ENCODE measurements at places on chromosomes 4 and X.

GRCh38 chr4:145609481-145610427 lies 9.4 kb upstream of the MMAA start:
- DNase-seq: peak; percentile 63

DNA sequence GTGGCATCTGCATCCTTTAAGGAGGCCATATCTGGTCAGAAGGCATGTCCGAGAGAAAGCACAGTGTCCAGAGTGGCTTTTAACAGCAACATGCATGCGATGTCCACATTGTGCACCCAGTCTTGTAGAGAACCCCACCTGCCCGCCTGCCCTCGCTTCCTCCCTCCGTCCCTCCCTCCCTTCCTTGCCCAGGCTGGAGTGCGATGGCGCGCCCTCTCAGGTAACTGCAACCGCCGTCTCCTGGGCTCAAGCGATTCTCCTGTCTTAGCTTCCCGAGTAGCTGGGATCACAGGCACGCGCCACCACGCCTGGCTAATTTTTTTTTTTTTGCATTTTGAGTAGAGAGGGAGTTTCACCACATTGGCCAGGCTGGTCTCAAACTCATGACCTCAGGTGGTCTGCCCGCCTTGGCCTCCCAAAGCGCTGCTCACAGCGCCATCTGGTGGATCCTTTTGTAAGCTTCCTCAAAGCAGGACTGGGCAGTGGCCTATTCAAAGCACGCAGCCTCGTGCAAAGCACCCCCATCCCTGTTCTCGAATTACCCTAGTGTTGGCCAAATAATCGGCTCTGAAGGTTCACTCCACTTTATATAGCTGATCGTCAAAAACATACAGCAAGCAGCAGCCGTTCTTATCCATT lies 15.0 kb downstream of the BRCC3 start:
- no peak for DNase-seq

DNA sequence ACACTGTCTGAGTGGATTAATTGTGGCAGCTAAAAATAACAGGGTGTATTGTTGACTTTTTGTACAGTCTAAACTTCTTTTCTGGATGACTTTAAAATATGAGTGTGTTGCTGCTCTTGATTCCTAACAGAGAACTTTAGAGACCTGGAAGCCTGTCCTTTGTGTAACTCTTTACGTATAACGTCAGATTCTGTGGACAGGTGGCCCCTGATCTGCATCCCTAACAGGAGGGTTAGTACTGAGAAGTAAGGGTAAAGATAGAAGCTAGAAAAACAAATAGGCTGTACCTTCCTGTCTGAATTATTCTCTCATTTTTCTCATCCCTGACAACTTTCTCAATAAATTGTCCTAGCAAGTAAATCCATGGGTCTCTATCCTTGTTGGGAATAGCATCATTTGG lies 105.7 kb upstream of the LIMCH1 start:
- DNase-seq: no peak

DNA sequence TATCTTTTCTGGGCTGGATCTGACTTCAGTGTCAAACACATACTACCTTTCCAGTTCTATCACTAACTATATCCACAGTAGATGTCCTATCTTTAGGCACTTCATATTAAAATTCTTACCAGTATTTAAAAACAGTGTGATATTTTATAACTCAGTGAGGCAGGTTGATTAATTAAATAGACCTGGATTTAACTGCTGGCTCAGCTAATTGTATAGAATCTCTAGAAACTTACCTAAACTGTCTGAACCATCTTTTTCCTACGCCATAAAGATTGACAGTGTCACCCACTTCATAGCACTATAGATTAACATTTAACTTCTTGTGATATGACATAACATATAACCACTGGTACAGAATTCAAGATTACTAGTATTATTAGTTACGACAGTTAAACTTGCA lies 935.3 kb downstream of the FAT4 start:
- DNase-seq: no peak

GRCh38 chr4:152014280-152014679 lies 253.5 kb upstream of the GATB start:
- no peak for DNase-seq

- no peak for DNase-seq
Measured at GRCh38 chr4:188109157-188109755, at the start of gene TRIML2. Gene TRIML2, minus strand, starts transcription at chr4:188109603. Its CDS starts 4,235 bp downstream, at chr4:188105368.

- DNase-seq: no peak
Measured at GRCh38 chrX:107207089-107207488, 678 bp downstream of the DNAAF6 start.

- no peak for DNase-seq
Measured at GRCh38 chrX:135974279-135974856, 580 bp upstream of the MMGT1 start.

DNA sequence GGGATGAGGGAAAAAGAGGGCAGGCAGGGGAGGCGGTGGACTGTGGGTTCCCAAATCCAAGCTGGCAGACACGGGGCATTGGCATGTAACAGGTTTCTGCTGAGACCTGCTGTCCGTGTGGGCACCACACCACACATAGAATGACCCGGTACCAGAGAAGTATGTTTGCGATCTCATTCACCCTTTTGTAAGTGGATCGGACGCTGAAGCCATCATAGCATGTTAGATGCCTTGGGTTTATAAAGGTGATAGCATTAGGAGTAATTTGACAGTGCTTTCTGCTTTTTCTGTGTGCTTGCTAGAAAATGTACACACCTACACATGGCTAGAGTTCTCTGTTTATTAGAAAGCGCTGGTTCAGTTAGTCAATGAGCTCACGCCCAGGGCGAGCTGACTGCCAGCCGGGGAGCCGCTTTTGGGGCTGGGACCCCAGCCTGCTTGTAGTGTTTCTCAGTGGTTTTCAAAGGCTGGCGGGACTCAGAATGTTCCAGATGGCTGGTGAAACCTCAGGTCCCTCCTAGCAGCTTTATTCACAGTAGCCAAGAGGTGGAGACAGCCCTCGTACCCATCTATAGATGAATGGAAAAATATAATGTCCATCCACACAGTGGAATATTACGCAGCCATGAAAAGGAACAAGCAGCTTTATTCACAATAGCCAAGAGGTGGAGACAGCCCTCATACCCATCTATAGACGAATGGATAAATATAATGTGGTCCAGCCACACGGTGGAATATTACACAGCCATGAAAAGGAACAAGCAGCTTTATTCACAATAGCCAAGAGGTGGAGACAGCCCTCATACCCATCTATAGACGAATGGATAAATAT lies 579 bp downstream of the IL3RA start:
- DNase-seq: no peak

GRCh38 chr4:30696191-30696590 lies 24.0 kb upstream of the PCDH7 start:
- no peak for DNase-seq

- no peak for DNase-seq
Measured at GRCh38 chrX:139890991-139891700, 41.7 kb downstream of the ATP11C start.

- DNase-seq: no peak
Measured at GRCh38 chrX:13015536-13016236, 28.7 kb downstream of the FAM9C start.

DNA sequence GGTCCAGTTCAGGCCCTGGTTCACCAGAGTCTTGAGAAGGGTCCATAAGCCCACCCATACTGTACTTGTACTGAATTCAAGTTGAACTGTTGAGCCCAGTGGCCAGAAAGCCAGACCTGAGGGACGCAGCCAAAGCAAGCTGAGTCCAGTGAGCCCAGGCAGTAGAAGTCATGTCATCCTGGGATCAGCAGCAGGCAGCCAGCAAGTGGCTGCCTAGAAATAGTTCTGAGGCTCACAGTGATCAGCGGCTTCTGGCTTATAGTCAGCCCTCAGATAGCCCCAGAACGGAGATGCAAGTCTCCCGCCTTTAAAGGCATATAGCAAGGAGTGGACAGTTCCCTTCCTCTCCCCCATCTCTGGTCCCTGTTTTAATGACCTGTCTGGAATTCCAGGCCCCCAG lies 347.1 kb downstream of the FBXW7 start:
- DNase-seq: no peak

- DNase-seq: no peak
Measured at GRCh38 chrX:25083661-25084060, 67.9 kb upstream of the ARX start.

GRCh38 chrX:111013778-111014455 lies 82.1 kb upstream of the PAK3 start:
- DNase-seq: no peak

GRCh38 chrX:69298466-69299140 lies 133.3 kb upstream of the PJA1 start:
- no peak for DNase-seq

- no peak for DNase-seq
Measured at GRCh38 chr4:46550471-46550870, 160.5 kb upstream of the GABRA2 start.

DNA sequence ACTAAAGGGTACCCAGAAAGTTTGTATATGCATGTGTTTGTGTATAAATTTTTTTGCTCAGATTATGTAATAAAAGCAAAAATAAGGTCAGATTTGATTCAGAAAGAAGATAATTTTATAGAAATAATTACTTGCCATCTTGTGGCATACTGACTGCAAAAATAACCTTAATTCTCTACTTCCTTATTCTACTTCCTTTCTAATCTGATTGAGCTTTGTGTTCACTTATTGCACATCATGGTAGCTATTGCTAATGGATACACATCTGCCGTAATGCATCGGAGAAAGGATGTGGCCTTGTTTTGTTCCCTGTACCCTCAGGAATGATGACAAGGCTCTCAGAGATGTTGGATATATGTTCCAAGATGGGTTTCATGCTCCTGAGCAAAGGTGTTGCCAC lies 10.5 kb upstream of the GNPDA2 start:
- no peak for DNase-seq

DNA sequence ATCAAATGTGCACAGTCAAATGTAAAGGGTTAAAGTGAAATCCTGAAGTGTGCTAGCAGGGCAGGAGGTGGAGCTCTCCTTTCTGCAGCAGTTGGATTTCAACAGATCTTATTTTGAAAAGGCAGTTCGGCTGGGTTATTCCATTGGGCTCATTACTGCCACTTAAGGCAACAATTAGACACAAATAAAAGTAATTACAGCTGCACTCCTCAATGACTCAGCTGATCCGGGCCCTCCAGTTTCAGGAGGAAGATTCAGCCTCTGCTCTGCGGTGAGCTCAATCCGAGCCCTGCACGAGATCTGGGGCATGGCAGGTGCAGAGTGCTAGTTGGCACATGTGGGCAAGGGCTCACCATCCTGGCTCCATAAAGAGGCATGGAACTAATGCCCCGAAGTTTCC lies 85.4 kb downstream of the PHKA2 start:
- no peak for DNase-seq

- DNase-seq: no peak
Measured at GRCh38 chr4:122131562-122132157, 20.5 kb upstream of the BLTP1 start.

DNA sequence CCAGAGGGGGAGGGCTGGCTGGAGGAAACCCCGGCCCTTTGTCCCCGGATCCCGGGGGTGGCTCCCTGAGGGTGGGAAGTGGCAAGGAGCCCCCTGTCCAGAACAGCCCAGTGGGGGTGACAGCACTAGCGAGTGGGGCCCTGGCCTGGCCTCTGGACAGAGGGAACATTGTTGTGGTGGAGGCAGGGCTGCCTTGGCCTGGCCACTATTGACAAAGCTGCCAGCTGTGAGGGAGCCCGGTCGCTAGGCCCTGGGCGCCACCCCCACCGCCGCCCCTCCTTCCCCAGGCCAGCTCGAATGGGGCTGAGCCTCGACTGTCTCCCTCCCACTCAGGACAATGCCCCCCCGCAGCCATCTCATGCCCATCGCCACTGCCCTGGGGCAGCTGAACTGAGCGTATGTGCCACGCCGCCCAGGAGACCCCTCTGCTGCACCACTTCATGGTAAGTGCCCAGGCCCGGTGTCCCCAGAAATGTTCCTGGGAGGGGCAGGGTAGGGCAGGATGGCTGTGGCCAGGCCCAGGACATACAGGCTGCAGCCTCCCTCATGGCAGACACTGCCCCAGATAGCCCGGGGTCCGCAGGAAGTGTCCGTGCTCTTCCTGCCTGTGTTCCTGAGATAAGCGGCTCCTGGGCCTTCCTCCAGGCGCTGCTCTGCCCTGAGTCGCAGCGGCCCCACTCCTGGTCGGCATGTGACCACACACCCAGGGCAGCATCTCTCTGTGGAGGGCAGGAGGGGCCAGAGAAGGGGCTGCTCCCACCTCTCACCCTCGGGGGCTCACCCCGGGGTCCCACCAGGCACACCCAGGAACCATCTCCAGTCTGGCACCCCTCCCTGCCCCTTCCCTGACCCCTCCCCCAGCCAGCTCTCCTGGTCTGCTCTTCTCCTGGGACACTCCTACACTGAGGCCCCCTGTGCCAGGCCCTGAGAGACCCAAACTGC lies 1.4 kb downstream of the PLXNB3 start:
- DNase-seq: no peak

DNA sequence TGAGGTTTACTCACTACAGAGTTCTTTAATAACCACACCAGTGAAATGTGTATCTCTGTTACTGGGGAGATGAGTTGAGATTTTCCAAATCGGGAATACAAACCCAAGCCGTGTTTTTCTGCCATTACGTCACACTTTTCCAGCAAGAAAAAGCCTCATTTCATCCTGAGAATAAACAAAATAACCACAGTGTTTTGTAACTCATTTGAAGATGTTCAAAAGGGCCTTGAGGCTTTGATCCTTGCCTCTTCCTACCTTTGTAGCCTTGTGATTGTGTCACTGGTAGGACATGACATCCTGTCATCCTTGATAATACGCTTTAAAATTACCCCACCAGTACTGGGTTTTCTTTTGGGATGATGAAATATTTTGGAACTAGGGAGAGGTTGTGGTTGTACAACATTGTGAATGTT lies 2.9 kb downstream of the USP11 start:
- no peak for DNase-seq

- no peak for DNase-seq
Measured at GRCh38 chr4:115763051-115763450, 649.6 kb upstream of the NDST4 start.

DNA sequence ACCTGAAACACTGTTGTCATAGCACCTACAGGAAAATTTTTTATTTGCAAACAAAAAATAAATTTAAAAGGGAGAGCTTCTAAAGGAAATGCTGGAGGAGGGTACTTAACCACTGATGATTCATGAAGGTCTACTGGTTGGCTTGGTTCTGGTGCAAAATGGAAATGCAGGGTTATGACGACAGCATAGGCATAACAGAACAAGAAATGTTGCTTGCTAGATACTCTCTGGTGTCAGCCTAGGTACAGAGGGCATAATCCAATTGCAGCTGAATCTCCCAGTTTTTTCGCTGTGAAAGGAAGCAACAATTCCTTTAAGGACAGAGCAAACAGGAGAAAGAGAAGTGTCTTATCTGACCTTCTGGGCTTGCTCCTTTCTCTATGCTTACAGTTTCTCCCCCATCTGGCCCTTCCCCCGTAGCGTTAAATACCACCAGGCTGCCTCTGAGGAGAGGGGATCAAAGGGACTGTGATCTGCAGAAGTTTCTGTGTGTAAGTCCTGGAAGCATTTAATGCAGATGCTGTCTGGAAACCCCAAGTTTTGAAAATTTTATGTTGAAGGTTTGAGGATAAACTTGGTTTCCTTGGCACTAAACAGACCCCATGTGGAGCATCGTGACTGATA lies 23.7 kb upstream of the CASK start:
- DNase-seq: no peak

DNA sequence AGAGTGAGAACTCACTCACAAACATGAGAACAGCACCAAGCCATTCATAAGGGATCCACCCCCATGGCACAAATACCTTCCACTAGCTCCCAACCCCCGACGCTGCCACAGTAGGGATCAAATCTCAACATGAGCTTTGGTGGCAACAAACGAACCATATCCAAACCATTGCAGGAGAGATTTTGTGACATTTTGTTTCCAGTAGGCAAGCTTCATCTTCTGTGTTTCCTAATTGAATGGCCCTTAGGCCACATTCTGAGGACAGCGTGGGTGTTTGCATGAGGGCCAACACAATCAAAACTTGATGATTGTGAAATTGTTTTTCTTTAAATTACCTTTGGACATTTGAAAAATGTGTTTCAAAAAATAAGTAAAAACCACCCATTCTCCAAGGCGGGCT lies 102.6 kb upstream of the LNX1 start:
- peak; percentile 67 for DNase-seq

Data from breast epithelium (tissue), 4 donors.